ENCODE measurements at places on chromosomes 2 and 18.

DNA sequence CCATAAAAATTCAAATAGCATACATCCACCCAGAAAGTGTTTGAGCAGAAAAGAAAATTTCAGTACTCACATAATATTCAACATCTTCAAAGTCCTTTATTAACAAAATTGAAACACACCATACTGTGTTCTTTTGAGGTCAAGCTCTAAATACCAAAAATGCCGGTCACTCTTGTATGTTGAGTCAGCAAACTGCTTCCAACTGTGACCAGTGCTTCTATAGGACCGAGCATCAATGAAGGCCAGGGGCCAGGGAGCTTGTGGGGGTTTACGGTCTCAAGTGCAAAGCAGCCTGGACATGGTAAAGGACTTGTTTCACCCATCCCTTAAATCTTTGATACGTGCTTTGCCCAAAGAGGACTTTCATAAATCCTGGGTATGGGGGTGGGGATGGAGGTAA lies 112.7 kb upstream of the REV1 start:
- no peak for DNase-seq

GRCh38 chr2:85414761-85415553 lies 3.6 kb upstream of the SH2D6 start:
- DNase-seq: no peak

GRCh38 chr2:16350211-16350610 lies 315.4 kb downstream of the CYRIA start:
- DNase-seq: no peak

DNA sequence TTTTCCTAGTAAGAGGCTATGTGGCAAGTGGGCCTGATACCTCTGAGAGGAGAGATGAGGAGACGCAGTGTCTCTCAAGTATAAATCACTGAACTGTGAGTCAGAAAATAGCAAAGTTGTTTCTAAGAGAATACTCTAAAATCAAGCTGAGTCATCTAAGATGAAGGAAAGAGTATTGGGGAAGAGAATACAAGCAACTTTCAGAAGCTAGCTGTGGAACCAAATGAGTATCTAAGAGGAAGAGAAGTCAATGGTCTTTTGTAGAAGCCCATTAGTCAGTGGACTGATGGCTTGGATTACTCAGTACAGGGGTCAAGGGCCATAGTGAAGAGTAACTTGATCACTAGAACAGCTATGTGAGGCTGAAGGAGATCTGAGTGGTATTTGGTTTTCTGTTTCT lies 2.7 kb upstream of the DCC start:
- no peak for DNase-seq

DNA sequence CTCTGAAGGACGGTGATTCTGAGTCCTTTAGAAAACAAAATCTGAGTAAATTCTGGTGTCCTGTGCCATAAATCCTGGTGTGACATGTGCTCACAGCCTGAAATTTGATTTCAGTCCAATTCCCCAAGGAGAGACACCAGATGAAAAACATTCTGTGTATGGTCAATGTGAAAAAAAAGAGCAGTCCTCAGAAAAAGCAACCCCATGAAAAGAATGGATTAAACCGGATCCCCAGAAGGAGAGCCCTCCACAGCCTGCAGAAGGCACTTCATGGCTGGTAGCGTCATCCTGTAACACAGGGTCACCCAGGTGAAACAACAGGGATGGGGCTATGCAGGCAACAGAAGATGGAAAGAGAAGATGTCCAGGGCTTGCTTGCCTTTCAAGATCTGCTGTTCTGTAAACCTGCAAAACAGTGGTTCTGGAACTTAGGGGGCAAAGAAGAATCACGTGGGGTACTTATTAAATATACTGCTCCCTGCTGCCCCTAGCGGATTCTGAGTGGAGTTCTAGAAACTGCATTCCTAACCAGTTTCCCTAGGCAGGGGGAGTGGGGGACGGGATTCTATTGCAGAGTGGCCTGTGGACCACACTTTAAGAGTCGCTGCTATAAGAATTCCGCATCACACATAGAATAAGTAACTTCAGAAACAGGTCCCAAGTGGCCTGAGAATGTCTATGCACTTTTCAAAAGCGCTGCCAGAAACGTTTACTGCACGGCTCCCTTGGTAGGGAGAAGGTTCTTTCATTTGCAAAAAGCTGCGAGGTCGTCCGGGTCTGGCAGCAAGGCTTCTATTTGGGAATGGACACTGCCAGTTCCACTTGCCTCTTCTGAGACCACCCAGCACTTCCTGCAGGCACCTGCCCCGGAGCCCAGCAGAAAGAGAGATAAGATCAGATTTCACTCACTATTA lies 118.9 kb upstream of the ARL5A start:
- DNase-seq: peak; percentile 44
